ENCODE measurements at places on chromosomes 3 and 15.

DNA sequence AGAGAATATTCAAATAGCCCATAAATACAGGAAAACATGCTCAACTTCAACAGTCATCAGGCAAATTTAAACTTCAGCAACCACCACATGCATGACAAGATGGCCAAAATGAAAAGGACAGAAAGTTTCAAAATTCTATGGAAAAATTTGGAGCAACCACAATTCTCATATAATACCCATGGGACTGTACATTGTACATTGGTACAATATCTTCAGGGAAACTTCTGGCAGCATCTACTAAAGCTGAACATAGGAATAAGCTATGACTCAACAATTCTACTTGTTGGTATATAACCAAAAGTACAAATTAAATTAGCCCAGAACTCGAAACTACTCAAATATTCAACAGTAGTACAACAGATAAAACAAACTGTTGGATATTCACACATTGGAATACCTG lies 847.6 kb downstream of the TBL1XR1 start:
- no peak for DNase-seq

DNA sequence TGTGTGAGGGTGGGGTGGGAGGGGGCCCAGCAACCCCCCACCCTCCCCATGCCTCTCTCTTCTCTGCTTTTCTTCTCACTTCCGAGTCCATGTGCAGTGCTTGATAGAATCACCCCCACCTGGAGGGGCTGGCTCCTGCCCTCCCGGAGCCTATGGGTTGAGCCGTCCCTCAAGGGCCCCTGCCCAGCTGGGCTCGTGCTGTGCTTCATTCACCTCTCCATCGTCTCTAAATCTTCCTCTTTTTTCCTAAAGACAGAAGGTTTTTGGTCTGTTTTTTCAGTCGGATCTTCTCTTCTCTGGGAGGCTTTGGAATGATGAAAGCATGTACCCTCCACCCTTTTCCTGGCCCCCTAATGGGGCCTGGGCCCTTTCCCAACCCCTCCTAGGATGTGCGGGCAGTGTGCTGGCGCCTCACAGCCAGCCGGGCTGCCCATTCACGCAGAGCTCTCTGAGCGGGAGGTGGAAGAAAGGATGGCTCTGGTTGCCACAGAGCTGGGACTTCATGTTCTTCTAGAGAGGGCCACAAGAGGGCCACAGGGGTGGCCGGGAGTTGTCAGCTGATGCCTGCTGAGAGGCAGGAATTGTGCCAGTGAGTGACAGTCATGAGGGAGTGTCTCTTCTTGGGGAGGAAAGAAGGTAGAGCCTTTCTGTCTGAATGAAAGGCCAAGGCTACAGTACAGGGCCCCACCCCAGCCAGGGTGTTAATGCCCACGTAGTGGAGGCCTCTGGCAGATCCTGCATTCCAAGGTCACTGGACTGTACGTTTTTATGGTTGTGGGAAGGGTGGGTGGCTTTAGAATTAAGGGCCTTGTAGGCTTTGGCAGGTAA lies 8.1 kb downstream of the FAM131A start:
- DNase-seq: no peak

DNA sequence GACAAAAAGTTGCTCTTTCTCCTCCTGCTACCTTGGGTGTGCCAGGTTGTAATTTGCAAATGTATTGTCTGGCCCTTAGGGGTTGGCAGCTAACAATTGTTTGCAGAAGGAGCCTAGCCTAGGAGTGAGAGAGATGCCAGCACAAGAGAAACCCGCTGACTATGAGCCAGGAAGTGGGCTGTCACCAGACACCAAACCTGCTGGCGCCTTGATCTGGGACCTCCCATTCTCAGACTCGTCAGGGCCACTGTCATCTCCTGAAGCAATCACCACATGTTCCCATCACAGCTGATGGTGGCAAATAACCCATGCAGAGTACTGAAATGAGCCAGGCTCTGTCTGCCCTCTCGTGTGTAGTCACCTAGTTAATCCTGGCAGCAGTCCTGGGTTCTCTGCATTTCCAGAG lies 406.4 kb upstream of the NPAP1 start:
- DNase-seq: no peak

- DNase-seq: no peak
Observed at GRCh38 chr3:171039674-171040073, 13.2 kb upstream of the SLC2A2 start.

DNA sequence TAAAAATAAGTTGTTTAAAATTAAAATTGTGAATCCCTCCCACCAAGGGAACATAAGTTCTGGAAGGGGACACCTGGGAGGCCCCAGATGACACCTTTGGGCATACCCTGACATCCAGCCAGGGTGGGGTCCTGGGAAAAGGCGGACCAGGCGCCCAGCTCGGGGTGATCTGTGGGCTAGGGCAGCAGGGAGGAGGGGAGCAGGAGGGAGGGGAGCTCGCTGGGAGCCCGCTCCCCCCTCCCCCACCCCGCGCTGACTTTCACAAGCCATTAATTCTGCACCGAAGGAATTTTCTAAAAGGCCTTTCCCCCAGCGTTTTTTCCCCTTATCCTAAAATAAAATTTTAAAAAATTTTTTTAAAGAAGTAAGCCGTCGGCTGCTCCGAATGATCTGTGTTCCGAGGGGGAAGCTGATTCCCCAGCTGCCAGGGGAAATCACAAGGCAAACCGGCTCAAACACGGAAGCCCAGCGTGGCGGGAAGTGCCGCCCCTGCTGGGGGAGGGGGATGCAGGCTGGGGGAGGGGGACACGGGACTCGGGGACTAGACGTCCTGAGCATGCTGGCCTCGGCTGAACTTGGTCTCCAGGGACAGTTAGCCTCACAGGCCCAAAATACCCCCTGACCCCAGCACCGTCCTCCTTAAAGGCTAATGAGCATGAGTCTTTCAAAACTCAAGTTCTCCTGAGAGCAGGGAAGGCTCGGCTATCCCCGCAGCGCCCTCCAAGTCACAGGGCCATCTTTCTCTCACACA lies 13.9 kb downstream of the PLXND1 start:
- no peak for DNase-seq

GRCh38 chr3:175598740-175599139 lies 739.6 kb downstream of the NAALADL2 start:
- DNase-seq: no peak

DNA sequence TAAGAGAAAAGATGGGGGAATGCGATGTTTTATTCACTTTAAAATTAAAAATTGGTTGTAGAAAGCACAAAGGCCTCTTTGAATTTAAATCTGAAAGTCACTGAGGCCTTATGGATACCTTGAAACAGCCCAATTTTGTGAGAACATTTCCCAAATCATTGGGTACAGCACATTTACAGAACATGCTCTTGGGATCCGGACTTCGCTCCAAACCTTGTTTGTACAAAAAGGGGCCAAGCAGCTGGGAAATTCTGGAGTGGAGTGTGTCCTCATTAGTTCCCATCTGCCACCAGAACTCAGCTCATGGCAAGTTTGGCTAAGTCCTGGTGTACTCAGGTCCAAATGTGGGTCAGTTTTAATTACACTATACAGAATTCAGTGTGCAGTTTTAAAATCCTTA lies 254.2 kb downstream of the ZBTB20 start:
- no peak for DNase-seq

DNA sequence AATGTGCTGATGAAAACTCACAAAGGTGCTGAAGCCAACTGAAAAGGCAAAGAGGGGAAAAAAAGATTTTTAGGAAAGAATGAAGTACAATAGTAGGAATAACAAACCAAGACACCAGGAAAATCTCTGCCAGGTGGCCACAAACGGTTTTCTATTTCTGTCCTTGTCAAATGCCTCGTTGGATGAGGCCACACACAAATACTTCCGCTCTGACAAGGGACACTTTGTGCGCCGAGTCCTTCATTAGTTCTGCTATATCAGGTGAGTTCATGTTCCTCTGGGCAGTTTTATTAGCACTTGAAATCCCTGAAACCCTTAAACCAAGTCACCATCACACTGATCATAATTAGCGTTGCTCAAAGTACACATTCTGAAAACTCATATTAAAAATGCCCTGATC lies 373.1 kb downstream of the VPS13C start:
- DNase-seq: no peak

DNA sequence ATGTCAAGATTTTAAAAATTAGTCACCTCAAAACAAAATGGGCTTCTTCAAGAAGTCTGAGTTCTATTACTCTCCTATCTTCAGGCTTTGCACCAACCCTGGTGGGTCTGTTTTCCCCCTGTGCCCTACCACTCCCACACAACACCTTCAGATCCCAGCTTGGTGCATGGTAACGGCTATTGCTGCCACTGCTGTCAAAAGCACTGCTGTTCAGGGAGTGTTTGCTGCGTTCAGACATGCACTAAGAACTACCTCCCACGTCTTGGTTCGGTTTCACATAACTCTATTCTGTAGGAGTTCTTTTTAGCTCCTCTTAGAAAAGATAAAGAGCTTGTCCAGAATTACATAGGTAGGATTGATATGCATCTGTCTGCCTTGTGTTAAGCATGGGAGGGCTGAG lies 799.2 kb downstream of the NR2F2 start:
- no peak for DNase-seq

GRCh38 chr3:23612296-23612891 lies 193.4 kb upstream of the UBE2E1 start:
- no peak for DNase-seq

- no peak for DNase-seq
Observed at GRCh38 chr3:89841041-89841440, 733.6 kb downstream of the EPHA3 start.

GRCh38 chr3:141498598-141499223 lies 11.9 kb downstream of the RASA2 start:
- peak; percentile 62 for DNase-seq

- DNase-seq: no peak
Observed at GRCh38 chr3:52140000-52140399, 14.2 kb downstream of the POC1A start.

GRCh38 chr15:62835351-62835750 lies 207.2 kb upstream of the TPM1 start:
- no peak for DNase-seq

DNA sequence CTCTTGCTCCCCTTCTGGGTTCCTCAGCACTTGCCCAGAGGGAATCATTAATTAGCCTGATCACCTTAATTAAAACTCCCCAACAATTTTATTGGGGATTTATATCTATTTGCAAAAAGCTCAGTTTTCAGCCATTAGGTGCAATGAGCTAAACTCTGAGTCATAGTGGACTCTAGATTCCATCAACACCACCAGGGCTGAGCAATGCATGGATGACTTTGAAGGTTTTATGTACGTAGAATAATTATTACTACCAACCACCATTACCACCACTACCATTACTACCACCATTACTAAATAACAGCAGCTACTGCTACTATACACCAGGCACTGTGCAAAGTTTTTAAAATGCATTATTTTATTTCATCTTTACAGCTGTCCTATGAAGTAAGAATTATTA lies 81.2 kb downstream of the ZNF621 start:
- no peak for DNase-seq

GRCh38 chr3:171871392-171872274 lies 28.5 kb downstream of the TMEM212 start:
- no peak for DNase-seq

DNA sequence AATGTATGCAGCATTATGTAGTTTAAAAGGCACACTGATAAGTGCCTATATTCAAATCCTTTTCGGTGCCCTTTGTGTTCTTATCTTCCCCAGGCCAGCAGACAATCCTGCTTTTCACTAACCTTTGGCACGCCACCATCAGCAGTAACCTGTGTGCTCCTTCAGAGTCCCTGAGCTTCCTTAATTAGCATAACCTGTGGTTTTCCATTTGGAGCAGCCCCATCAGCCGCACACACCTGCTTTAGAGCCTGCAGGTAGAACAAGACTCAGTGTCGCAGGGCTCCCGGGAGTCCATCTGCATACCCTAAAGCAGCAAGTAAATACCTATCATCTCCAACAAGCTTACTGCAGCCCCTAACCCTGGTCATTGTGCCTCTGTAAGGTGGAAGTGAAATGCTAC lies 755.1 kb downstream of the ROBO2 start:
- DNase-seq: no peak

All from stimulated activated CD4-positive, alpha-beta T cell treated with anti-CD3 and anti-CD28 coated beads, Interleukin-4, amount 100 ng/mL, for 48 hours (primary cell).